ENCODE measurements at places on chromosomes 4 and X.

- DNase-seq, result no peak
These were observed 135.6 kb downstream of the CAMK2D start for GRCh38 chr4:113625902-113626301.

- no peak for DNase-seq
These were observed 6.8 kb upstream of the RRAGB start for GRCh38 chrX:55710701-55711100.

GRCh38 chrX:137387646-137388045 lies 178.3 kb upstream of the ZIC3 start:
- no peak for DNase-seq

- DNase-seq, result no peak
These were observed 24.9 kb downstream of the TRIM61 start for GRCh38 chr4:164952551-164952950.

- DNase-seq, result peak; percentile 60
These were observed 1028.4 kb upstream of the INTU start for GRCh38 chr4:126604268-126604867.

DNA sequence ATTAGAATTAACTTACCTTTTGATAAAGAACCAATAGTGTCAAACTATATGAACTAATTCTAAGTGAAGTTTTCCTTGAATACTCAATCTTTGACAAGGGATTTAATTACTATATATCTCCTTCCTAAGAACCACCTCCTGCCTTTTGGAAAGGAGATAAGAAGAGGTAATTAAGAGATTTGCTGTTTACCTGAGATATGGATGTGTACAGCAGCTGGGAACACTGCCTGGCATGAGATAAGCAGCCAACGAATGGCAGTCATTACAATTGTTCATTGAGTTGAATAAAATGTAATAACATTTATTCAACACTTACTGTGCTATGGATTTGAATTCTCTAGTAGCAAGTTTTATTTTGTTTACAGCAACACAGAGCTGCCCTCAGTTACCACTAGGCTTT lies 407.1 kb downstream of the SPOCK3 start:
- no peak for DNase-seq

DNA sequence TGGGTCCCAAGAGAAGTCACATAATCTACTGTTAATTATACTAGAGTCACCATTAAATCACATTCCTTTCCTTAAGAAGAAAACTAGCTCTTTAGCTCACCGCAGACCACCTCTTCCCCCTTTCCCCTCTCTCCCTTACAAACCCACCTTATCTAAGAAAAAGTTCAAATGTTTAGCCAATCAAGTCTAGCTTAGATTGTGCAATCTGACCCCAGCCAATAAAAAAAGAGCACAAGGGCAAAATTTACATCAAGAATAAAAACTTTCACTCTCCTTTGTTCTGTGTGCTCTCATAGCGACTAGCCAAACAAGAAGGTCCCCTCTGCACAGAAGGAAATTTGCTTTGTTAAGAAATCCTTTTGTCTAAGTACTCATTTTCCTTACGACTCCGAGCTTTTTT lies 76.3 kb downstream of the TMEM156 start:
- no peak for DNase-seq

DNA sequence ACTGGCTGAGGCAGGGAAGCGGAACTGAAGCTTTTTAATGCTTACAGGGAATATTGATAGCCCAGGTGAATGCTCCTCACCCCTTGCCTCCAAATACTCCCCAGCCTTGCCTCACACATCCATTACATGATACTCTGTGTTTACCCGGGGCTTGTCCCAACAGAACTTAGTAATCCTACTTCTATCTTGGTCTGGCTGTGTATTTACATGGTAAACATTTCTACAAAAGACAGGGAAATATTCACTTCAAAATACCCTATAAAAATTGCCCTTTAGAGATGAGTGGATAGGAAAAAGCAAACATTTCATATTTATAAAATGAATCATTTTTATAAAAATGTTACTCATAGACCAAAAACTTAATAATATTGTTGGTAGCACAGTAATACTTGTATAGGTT lies 120.1 kb downstream of the NHS start:
- DNase-seq, result no peak

GRCh38 chr4:6527259-6527658 lies 47.7 kb upstream of the MAN2B2 start:
- no peak for DNase-seq

- DNase-seq, result peak; percentile 58
These were observed 13.2 kb upstream of the CTSO start for GRCh38 chr4:155966731-155967395.

GRCh38 chrX:46477435-46477834 lies 67.8 kb downstream of the ZNF674 start:
- no peak for DNase-seq

GRCh38 chrX:53300157-53300556 lies 18.8 kb upstream of the IQSEC2 start:
- no peak for DNase-seq

DNA sequence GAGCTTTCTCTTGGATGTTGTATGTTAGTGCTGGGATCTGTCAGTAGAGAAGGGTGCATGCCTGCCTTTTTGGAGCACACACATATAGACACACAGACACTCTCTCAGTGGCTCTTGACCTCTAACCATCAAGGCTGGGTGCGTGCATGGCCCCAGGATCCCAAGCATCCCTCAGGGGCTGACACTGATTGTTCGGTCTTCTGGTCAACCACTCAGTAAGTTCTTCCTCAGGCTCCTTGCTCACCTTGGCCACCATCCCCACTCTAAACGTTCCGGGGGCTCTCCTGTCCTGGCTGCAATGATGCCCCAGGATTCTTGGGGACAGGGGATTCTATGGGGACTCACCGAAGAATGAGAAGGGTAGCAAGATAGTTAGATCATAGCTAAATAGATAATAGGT lies 179.6 kb downstream of the SHOX start:
- DNase-seq, result no peak

DNA sequence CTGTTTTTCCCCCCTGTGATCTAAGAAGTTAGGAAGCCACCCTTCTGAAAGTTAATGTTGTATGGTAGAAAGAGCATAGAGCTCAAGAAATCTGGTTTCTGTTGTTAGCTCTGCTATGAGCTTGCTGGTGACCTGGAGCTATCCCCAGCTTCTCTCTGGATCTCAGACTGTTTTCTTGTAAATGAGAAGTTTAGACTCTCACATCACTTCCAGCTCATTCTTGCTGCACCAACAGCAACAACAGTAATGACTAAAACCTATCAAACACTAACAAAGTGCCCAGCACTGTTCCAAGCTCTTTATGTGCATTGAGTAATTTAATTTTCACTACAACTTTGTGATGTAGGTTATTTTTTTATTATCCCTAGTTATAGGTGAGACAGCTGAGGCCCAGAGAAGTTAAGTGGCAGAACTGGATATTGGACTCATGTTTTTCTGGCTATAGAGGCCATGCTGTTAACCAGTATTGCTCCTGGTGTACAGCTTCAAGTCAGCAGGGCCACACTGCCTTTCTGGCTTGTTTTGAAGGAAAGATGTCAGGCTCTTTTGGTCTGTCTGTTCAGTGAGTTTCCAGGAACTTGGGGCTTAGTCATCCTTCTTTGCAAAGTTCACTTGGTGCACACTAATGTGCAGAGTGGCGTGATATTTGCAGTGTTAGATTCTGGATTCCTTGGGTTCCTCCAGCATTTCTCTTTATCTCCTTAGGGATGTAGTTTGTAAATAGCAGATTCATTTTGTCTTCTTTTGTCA lies 27.8 kb upstream of the TMEM164 start:
- peak; percentile 0 for DNase-seq

DNA sequence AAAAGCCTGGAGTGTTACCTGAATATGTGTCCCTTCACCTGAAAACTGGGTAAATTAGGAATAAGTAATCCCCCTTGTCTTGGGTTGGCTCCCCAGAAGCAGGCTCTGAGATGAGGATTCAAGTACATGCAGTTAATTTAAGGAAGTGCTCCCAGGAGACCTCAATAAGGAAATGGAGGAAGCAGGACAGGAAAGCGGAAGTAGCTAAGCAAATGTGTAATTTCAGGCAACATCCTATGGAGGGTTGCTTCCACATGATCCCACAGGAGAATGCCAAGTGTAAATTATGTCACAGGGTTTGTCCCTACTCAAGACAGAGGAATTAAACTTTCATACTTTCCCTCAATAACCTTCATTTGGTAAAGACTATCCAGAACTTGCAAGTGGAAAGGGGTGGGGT lies 48.1 kb upstream of the ARHGEF6 start:
- DNase-seq, result no peak

- DNase-seq, result no peak
These were observed 53.1 kb downstream of the RASGEF1B start for GRCh38 chr4:81418572-81418971.

DNA sequence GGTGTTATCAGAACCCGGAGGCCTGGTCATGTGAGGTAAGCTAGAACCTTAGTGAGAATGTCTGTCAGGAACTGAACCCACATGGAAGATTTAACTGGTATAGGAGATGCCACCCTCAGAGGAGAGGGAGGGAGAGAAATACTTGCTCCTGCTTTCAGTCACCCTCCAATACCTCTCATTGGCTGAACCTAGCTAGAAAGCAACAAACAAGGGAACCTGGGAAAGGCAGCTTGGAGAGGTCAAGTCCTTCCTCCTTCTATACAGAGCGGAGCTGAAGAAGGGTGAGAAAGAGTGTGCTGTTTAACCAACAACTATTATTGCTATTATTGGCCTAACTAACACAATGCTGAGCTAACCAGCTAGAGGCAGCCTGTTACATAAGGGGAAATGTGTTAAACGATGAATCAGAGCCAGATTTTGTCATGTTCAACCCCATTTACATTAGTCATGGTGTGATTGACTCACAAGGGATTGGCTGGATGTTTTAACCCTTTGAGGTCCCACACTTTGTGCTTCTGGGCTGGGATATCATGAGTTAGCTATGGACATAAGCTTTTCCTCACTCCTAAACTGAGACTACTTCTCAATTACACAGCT lies 96.5 kb upstream of the ESX1 start:
- DNase-seq, result peak; percentile 84

DNA sequence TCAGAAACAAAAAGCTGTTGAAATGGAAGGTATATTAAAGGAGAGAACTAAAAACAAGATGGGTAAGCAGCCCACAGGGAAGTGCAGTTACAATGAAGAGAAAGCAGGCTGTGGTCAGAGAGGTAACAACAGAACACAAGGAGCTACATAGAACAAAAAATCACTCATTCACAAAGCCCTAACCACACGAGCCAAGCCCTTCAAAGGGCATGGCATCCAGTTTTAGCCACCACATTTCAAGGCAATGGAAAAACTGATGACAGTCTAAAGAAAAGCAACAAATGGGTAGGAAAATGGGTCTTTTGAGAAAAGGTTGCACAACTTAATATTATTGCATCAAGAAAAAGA lies 37.5 kb downstream of the KDR start:
- no peak for DNase-seq

- DNase-seq, result no peak
These were observed 34.7 kb upstream of the SHISA3 start for GRCh38 chr4:42362591-42362990.

DNA sequence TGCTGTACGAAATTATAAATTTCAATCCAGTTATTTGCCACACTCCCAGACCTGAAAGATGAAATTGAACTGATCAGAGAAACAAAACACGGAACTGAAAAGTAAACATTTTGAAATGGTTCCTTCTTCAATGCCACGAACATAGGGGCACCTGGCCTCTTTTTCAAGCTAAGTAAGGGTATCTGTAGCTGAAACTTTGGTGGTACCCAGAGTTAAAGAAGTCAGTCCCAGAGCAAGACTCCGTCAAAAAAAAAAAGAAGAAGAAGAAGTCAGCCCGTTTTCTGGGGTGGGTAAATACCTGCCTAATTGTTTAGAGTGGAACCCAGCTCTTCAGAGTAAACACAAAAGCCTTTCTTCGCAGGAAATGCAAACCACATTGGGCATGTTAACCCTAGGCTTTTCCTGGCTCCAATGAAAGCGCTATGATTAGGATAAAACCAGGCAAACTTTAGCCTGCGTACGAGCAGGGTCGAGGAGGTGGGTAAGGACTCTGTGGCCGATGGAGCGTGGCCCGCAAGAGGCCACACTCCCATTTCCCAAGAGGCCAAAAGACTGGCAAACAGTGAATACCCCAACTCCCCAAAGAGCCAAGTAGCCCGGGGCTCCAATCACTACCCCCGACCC lies 1.3 kb downstream of the ANTXR2 start:
- DNase-seq, result no peak

DNA sequence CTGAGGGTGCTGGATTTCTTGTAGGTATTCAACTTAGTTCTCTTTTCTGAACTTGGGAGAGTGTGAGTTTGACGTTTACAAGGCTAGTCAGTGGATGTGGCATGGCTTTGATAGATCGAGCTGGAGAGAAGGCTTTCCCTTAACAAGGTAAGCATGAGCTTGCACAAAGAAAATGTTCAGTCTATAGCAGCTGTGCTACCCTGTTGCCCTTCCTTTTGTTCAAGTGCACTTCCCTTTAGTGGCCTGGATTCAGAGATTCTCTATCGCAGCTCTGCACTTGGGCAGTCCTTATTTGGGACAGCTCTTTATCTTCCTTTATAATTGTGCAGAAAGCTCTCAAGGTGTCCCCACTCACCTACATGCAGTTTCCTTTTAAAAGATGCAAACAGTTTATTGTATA lies 198.0 kb downstream of the ARHGAP24 start:
- no peak for DNase-seq

- DNase-seq, result no peak
These were observed 219.4 kb downstream of the EPHA5 start for GRCh38 chr4:65450899-65451298.

GRCh38 chr4:26909369-26909768 lies 48.7 kb downstream of the STIM2 start:
- no peak for DNase-seq

GRCh38 chrX:18970465-18970864 lies 13.4 kb downstream of the PHKA2 start:
- no peak for DNase-seq

DNA sequence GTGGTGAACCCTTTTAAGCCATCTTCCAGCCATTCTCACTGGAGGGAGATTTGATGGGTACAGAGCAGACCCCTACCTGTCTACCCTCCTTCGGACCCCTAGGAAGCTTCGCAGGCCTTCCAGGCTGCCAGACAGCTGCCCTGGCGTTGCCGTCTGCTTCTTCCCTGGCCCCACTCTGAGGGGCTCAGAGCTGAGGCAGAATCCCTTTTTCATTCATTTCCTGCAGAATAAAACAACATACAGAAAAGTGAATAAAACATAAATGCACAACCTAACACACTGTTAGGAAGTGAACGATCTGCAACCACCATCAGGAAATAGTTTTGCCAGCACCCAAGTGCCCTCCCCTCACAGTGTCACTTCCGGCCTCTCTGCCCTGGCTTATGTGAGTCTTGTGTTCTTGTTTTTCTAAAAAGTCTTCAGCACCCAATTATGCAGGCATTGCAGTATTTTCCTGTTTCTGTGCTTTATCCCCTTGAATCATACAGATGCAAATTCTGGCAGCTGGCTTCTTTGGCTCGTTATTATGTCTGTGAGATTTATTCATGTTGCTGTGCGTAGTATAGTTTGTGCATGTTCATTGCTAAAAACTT lies 5.6 kb upstream of the ADD1 start:
- DNase-seq, result peak; percentile 53

DNA sequence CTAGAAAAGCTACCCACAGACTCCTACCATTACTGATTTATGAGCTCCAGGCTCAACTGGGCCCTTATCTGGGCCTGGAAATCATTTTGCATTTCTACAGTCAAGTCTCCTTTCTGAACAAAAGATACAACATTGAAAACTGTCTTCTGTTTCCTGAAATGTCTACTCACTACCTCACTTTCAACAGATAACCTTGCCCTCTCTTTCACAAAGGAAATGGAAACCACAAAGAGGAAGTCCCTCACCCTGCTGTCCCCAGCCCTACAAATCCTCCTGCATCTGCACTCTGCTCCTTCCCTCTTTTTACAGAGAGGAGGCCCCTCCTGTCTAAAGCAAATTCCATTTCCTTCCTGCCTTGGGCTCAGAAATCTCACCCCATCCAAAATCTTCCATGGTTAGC lies 24.8 kb upstream of the CYBB start:
- DNase-seq, result no peak

- peak; percentile 79 for DNase-seq
These were observed 58.6 kb upstream of the ZC4H2 start for GRCh38 chrX:65034668-65035445.
